ENCODE measurements at places on chromosomes 2 and 18.

GRCh38 chr2:6212491-6212890, 520.3 kb downstream of the SOX11 start:
- no peak for DNase-seq

DNA sequence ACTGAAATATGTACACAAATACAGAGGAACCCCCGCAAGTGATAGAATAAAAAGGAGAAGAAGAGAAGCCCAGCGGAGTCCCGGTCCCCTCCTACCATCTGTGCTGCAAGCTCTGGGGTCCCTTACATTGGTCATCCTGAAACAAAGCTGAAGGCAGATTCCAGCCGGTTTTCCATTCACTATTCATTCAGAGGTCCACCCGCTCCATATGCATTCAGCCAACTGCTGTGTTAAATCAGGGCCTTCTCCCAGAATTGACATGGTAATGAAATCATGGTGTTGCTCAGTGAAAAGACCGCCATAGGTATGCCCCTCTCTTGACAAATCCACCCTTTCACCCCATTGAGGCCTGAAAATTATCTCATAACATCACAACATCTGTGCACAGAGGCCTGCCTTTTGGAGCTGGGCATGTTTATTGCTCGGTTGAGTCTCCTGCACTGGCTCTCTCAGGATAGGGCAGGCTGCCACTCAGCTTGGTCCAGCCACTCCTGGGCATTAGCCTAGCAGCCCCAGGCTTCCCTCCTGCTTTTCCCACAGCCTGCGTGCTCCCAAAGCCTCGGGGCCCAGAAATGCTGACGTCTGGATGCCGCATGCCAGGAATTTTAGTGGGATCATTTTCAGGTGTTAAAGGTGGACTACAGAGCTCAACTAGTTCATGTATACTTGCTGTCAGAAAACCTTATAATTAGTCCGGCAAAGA, 39.3 kb upstream of the ID2 start:
- no peak for DNase-seq

DNA sequence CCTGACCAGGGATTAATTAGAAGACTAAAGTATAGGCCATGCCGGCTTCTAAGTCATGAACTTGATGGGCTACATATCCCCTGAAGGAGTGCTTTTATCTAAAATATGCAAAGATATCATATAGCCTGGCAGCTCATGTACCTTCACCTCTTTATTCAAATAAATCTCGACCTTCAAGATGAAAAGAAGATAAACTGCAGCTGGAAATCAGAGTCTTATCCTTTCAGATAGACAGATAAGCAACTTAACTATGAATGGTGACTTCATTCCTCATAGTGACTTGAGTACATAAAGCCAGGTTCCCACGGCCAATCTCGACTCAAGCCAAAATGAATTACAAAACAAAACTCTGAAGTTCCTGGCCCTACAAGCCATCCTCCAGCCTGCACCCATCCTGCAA, 165.3 kb upstream of the KLHL29 start:
- no peak for DNase-seq

GRCh38 chr2:25494616-25495015, 152.9 kb upstream of the DNMT3A start:
- DNase-seq = no peak

GRCh38 chr2:170455617-170456426, 259.3 kb upstream of the SP5 start:
- DNase-seq = no peak

DNA sequence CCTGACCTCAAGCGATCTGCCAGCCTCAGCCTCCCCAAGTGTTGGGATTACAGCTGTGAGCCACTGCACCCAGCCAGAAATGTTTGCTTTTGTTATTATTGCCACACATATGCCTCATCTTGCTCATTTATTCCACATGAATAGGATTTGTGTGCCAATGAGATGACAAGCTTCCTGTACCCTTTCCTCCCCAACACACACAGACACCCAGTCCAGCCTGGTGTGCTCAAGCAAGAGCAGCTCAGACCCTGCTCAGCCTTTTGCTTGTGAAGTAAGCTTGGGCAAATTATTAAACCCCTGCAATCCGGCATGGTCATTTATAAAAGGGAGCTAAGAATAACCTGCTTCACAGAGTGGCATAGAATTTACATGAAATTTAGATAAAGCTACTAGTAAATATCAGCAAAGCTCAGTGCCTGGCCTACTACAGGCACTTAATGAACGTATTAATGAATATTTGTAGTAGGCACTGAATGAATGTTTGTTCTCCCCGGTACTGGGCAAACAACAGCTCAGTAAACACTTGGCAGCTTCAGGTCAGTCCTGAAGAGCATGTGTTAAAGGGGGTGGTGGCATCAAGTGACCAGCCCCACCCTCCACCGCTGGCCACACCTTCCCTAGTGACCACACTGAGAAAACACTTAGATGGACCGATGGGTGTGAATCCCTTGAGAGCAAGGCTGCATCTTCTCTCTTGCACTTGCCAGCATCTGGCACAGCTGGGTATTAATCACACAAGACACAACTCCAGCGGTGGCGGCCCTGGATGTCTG, 280.2 kb downstream of the SRBD1 start:
- no peak for DNase-seq
